ENCODE measurements at places on chromosomes 5 and 9.

GRCh38 chr5:73974871-73975360, 348.9 kb downstream of the ARHGEF28 start:
- no peak for DNase-seq

GRCh38 chr5:57249265-57249874, 75.5 kb downstream of the GPBP1 start:
- no peak for DNase-seq

DNA sequence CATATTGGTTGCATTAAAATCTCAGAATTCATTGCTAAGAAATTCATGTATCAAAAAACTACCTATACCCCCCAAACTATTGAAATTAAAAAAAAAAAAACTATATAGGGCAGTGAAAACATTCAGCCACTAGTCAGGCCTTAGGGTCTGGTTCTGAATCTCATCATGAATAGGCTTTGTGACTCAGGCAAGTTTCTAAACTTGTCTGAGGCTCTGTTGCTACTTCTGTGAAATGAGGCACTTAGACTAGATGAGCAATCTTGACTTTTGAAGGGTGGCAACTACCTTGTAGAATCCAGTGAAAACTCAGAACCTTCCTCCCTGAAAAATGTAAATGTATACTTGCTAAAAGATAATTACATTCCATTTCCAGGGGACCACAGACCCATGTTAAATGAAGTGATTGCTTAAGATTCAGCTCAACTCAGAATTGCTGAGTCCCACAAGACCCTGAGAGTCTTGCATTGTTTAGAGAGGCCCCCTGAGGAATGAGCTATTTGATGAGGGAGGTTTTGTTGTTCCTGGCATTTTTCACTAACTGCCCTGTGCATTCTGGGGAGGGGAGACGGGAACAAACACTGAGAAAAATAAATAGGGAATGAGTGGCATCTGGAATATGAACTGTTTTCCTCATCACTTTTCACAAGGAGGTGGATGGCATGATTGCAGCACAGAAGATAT, 29.5 kb downstream of the RAI14 start:
- no peak for DNase-seq

- DNase-seq, result no peak
Observed at GRCh38 chr9:759541-759940, 82.0 kb upstream of the DMRT1 start.

GRCh38 chr9:135547756-135548736, 2.1 kb downstream of the OBP2A start:
- no peak for DNase-seq

DNA sequence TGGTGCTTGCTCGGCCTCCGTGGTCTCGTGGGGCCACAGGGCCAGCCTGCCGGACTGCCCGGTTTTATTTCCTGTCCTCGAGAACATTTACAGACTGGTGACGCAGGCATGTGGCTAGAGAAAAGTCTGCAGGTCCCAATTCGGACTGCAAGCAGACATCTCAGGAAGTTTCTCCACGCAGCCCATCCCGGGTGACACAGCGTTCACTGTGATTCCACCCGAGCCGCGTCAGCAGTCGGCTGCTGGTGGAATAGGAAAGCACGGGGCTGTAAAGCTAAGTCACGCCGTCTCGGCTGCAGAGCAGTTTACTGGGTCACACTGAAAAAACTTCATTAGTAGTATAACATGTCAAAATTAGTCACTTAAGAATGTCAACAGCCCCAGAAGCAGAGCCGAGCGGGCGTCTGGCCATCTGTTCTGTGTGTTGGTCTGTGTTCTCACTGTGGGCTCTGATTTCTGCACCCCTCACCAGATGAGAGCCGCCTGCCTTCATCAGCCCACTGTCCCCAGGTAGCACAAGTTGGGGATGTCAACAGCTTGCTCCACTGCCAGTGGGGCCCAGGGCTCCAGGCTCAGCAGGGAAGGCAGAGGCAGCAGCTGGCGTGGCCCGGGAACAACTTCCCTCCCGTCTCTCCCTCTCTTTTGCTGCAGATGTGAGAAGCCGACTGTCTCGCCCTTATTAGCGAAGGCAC, 363.7 kb downstream of the IRX2 start:
- DNase-seq, result no peak

DNA sequence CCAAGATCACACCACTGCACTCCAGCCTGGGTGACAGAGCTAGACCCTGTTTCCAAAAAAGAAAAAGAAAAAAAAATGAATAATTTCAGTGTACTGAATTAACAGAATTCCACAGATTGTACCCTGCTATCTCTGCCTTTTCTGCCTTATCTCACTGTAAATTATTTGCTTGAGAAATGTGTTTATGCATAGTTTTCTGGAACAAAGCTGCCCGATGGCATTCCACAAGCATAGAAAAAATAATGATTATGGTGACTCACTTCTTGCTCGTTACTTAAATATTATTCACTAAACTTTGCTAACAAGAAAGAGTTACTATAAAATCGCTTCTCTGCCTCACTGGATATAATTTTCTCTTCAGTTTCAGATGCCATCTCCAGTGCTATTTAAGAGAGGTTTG, 88.7 kb upstream of the FAM169A start:
- DNase-seq, result no peak

GRCh38 chr5:76701298-76701697, 14.6 kb upstream of the F2R start:
- DNase-seq, result no peak

DNA sequence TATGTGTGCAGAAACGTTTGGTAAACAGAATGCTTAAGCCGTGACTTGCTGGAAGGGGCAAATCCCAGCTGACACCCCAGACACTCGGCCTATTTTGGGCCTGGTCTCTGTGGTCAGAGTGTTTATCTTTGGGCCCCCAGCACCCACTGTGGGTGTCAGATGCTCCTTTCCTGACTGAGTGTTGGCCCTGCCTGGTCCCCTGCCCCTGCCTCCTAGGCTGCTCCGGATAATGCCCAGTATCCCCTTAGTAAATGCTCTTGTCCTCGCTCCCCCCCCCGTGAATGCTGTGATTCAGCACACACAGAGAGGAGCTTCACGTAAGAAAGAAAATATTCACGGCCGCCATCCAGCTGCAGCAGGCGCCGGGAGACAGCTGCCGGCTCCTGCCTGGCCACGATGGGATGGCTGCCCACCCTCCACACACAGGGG, 11.3 kb upstream of the ANGPTL2 start:
- no peak for DNase-seq

GRCh38 chr9:120538339-120538738, 41.6 kb downstream of the CDK5RAP2 start:
- no peak for DNase-seq

- DNase-seq, result no peak
Observed at GRCh38 chr5:177311392-177311722, 341 bp downstream of the MXD3 start.

GRCh38 chr9:109272745-109273144, 48.1 kb downstream of the EPB41L4B start:
- DNase-seq, result no peak

DNA sequence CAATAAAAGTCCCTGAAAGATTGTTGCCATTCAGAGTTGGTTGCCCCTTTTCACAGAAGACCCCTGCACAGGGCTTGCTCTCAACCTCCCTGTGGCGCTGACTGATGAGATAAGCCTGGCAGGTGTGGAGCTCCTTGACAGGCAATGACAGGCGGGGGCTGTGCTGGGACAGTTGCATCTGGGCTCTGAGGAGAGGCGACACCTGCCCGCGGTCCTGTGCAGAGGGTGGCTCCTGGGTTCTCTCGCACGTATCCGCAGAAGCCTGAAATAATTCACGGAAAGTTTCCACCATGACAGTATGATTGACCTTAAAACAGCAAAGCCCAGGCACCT, 19.8 kb upstream of the EXOC3 start:
- no peak for DNase-seq

DNA sequence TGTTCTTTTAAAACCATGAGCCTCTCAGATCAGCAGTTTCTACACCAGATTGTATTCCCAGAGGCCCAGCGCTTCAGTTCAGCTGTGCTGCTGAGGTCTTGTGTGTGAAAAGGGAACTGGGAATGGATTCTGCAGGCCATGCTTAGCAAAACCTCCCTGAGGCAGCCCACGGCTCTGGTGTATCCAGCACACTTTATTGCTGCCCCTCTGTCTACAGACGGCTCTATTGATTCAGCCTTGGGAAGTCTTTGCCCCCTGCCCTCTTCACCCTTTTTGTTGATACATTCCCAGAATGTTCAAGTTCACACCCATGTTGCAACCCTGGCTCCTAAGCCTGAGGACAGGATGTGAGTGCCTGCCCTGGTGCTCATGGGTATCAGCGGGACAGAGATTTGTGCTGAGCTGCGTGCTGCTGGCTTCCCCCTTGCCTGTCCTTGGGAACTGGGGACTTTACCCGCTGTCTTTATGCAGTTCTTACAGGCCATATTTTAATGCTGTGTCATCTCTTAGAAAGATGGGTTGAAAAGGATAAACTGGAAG, 37.3 kb downstream of the ARHGAP26 start:
- DNase-seq, result no peak

DNA sequence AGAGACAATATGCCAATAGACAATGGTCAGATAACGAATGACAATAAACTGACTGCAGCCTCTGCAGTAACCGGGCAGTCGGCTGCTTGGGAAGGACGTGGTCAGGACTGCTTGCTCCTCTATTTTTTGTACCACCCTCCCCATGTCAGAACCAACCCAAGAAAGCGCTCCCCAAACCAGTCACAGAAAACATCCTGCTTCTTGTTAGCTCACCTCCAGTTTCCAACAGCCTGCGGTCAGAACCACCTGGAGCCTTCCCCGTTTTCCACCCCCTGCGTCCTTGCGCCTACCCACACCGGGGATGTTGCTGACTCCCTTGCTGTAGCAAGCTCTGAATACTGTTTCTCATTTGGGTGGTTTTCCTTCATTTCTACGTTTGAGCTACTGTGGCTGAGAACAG, 1.7 kb upstream of the MRNIP start:
- DNase-seq, result no peak

GRCh38 chr5:152632360-152632759, 227.3 kb upstream of the NMUR2 start:
- DNase-seq, result no peak

DNA sequence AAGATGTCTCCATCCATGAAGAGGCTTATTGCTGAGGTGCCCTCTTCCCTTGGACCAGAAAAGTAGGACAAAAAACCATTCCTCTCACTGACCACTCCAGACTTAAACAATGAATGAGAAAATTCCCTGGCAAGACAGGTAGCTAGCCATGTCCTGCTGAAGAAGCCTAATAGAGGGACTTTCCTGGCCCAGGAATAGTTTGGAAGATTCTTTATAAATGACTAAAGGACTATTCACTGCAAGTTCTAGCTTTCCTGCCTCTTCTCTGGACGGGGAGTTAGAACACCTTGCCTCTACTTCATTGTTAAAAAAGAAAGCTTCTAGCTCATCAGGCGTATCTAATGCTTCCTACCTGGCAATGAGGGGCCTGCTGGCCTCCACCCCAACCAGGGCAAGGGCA, 153.6 kb downstream of the NR3C1 start:
- DNase-seq, result no peak

- no peak for DNase-seq
Observed at GRCh38 chr9:27572061-27572460, 1.2 kb downstream of the C9orf72 start.

GRCh38 chr9:15606643-15607472, 54.0 kb downstream of the CCDC171 start:
- no peak for DNase-seq

DNA sequence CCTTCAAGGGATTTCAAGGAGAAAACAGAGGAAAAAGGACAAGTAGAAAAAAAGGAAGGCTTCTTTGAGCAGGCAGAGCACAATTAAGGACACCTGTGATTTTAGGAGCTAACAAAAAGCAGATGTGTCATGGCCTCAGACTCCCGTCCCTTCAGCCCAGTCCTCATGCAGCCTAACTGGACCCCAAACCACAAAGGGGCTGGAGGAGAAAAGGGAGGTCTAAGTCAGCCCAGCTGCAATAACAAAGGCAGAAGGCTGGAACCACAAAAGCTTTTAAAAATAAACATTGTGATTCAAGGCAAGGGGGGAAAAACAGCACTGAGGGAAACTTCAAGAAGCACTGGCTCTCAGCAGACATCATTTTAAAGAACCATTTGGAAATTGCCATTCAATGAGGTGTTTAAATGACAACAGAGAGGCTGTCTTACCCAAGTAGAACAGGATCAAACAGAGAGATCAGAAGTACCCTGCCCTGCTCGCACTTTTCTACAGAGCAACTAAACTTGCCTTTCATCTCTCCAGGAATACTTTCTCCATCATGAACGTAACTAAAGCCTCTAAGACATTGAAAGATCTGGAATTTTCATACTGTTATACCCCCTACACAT, 89.3 kb downstream of the SEMA5A start:
- DNase-seq, result no peak

DNA sequence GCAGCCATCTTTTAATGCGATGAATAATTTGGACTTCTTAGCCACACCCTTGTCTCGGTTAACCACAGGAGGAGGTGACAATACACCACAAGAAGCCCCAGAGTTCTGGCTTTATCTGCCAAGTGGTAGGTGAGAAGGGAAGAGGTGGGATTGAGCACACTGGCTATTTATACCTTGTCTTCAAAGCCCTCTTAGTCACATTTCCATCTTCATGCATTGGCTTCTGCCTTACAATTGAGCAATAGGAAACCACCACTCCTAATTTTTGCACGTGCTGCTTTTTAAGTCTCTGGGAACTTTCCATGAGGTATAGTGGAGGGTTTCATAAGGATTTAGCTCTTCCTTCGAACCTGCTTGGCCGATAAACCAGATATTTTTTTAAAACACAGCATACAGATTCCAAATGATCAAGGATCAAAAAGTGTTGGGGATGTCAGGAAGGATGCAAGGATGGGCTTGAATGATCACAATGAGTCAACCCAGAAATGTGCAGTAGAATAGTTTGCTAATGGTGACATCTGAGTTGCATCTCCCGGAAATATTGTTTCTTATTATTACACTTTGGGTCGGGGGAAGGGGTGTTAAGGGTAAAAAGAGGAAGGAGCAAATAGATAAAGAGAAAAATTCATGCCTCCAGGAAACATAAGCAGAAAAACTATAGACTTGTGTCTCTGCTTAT, 25.5 kb downstream of the PLAC8L1 start:
- DNase-seq, result no peak

- no peak for DNase-seq
Observed at GRCh38 chr9:70817311-70817710, 304.1 kb downstream of the TRPM3 start.

- DNase-seq, result no peak
Observed at GRCh38 chr9:14247577-14247976, 66.4 kb downstream of the NFIB start.

DNA sequence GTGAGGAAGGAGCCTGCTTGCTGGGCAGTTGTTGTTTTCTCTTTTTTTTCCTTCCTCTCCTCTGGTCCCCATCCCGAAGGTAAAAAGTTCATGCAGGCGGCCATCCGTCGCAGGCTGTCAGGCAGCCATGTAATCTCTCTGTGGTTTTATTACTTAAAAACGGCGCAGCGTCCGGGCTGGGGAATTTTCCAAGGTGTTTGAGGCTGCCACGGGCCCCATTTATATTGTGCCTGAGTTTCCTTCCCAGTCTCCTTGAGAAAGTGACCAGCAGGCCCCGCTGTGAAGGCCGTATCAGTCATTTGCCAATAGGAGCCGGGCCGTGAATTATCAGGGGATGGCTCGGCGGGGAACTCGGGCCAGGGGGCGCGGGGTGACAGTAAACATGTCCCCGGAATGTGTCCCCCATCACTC, 289.7 kb downstream of the PBX3 start:
- no peak for DNase-seq

Data from activated T-cell treated with anti-CD3 and anti-CD28 coated beads, Interleukin-2, amount 50 U/mL, for 72 hours (primary cell).